Progenitor cell of endocrine pancreas (in vitro differentiated cells): ENCODE measurements at places on chromosomes 16 and 17.
A peak's percentile ranks its signal among the peaks of the same experiment; 100 is the strongest.

- DNase-seq, result no peak
Measured at GRCh38 chr17:74953134-74953687, 17.5 kb downstream of the OTOP3 start.

- DNase-seq, result no peak
Measured at GRCh38 chr17:44400226-44400847, 10.9 kb upstream of the ITGA2B start.

DNA sequence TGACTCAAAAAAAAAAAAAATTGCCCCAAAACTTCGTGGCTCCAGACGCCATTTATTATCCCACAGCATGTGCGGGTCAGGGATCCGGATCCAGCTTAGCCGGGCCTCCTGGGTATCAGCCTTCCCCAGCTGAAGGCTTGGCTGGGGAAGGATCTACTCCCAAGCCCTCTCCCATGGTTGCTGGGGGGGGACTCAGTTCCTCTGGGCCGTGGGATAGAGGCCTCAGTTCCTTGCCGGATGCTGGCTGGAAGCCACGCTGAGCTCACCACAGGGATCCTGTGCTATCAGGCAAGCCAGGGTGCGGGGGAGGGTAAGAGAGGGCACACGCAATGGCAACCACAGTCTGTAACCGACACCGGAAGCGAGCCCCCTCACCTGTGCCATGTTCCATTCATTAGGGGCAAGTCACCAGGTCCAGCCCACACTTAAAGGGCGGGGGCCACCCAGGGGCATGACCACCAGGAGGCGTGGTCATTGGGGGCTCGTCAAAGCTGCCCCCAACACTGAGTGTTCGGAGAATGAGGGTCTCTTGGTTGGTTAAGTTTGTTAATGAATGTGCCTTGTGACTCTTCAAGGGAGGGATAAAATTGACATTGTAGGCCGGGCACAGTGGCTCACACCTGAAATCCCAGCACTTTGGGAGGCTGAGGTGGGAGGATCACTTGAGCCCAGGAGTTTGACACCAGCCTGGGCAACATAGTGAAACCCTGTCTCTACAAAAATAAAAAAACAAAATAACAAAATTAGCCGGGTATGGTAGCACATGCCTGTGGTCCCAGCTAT, 210.0 kb upstream of the GSE1 start:
- no peak for DNase-seq

DNA sequence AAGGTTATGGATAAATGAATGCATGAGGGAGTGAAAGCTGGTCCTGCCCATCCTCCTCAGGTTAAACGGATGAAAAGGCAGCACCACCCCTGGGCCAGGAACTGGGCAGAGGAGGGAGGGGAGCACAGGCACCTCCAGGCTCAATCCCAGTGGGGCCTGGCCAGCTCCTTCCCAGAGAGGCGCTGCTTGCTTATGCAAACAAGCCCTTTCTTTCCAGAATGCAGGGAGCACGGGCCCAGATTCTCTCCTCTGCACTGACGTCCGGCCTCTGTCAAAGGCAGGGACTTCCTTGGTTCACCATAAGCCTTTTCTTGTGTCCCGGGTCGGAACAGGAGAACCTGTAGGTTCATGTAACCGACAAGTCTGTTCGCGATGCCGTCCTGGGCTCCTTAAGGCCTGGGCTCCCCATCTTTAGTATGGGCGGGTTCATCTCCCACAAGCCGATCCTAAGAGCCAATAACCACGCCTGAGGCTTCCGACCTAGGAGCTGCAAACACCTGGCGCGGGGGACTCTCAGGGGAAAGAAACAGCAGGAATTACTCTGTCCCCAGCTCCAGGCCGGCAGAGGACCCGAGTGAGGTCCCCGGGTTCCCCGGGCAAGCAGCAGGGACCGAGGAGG, 16.3 kb downstream of the ENPP7 start:
- no peak for DNase-seq

DNA sequence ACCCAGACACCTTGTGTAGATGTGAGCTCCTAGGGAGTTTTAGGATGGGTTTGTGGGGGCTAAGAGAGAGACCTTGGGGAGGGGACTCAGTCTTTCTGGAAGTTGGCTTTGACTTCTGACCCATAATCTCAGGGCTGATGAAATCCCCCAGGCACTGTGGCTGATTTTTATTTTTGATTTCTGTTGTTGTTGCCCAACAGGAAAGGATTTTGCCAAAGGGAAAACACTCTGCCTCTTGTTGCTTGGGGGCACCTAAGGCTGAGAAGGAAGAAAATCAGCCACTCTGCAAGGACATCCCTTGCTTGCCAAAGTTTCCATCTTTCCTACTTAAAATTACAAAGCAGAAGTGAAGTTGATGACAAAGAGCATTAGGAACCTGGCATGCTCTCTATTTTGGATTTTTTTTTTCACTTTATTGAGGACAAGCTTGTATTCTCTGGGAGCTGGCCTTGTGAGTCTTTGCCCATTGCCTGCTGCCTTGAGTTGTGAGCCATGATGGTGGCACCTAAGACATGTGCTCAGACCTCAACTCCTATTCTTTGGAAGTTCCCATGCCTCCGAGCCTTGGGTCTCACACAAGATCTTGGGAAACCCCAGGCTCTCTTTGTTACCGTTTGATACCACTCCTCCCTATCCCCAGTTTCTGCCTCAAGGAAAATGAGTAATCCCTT, 3.2 kb upstream of the C1QTNF1 start:
- DNase-seq, result no peak

GRCh38 chr17:48908047-48908843, at the start of gene UBE2Z:
UBE2Z (plus strand) TSS chr17:48908407; CDS start chr17:48908504, 97 bp downstream.
- peak; percentile 78 for DNase-seq

DNA sequence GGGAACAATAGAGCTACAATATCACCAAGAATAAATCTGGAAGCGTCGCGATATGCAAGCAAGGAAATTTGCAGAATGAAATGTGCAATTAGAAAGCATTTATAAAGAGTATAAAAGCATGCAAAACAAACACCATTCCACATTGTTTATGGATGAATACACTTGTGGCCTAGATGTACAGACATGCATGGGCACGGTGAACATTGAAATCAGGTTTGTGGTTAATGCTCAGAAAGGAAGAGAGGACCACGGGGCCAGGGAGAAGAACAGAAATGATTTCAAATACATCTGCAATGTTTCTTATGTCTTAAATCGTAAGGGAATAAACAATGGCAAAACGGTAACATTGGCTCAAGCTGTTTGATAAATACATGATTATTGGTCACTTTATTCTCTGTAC, 235.9 kb downstream of the FOXL1 start:
- no peak for DNase-seq

- no peak for DNase-seq
Measured at GRCh38 chr16:17222871-17223401, 247.8 kb downstream of the XYLT1 start.

GRCh38 chr17:7739746-7740145, 22.2 kb downstream of the DNAH2 start:
- DNase-seq, result no peak

DNA sequence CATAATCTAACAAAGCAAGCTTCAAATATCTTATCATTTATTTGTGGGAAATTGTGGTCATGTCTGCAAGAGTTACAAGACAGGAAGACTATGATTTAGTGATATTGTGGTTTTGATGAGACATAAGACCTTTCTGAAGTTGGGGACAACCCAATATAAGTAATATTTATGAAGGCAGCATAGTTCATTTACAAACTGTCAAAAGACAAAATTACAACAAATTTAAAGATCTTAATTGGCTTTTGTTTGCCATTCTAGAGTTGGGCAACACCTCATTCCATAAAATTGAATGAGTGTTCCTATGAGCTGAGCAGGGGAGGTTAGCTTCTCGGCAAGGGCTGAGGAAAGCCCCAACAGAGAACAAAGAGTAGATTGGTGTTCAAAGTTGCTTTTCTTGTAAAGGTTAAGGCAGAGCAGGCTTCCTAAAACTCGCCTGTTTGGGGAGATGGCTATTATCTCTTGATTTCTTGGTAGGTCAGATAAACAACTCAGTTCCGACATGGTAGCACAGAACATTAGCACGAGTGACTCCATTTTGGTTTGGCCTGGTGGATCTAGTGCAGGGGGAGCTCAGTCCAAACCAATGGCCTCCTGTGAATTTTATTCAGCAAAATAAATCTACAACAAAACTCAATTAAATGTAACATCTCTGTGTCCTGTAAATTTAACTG, 10.9 kb upstream of the MMD start:
- no peak for DNase-seq

- DNase-seq, result no peak
Measured at GRCh38 chr17:44424828-44425461, 35.5 kb upstream of the ITGA2B start.

GRCh38 chr17:12985431-12986293, 32.2 kb downstream of the ELAC2 start:
- DNase-seq, result no peak

GRCh38 chr16:73545755-73546154, 497.8 kb upstream of the ZFHX3 start:
- DNase-seq, result no peak

- DNase-seq, result no peak
Measured at GRCh38 chr16:7888411-7888810, 555.8 kb downstream of the RBFOX1 start.

- peak; percentile 8 for DNase-seq
Measured at GRCh38 chr17:40548982-40549685, 16.1 kb downstream of the CCR7 start.

DNA sequence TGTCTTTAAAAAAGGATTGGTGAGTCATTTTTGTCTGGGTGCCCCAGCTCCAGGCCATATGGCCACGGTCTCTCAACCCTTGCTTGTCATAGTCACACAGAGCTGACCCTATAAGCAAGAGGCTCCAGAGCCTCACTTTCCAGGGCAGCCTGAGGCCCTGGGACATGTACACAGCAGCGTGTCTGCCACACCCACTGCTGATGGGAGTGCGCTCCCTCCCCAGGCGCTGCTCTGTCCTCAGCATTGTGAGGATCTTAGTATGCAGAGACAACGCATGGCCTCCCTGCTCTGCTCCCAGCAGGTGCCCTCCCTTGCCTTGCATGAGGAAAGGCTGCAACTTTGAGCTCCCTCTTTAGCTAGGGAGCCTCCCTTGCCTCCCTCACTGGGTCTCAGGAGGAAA, 80.8 kb upstream of the CRHR1 start:
- no peak for DNase-seq

- DNase-seq, result no peak
Measured at GRCh38 chr17:34556931-34557330, 22.5 kb upstream of the TMEM132E start.

DNA sequence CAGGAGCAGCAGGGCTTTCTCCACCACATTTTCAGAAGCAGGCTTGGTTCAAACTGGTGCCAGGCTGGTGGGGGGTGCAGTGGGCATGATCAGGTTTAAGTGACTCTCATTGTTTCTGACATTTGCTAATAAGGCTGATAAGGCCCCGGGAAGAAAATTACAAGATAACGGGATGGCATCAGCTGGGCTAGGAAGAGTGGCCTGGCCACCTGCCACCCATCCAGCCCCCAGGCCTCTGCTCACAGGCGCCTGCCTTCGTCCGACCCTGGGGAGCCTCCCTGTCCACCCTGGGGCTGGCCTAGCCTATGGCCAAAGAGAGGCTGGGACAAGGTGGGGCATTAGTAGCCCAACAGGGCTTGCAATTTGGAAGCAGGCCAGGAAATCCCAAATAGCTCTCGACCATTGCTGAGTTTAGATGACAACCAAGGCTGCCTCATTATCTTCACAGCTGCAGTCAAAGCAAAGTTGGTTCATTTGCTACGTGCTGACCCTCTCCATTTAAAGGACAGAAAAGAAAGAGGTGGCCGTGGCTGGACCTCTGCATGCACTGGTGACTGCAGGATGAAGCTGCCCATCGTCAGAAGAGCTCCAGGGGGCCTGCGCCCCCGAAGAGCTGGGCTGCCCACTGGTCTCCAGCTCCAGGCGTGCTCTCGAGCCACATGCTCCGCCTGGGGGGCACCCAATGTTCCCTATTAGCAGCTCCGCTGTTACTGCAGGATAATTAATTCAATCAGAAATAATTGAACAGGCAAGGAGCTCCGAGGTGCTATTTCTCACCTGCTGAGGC, 44.9 kb downstream of the PEMT start:
- no peak for DNase-seq

GRCh38 chr16:49016461-49016860, 265.2 kb downstream of the CBLN1 start:
- DNase-seq, result no peak

- DNase-seq, result no peak
Measured at GRCh38 chr17:48453447-48453846, 23.4 kb upstream of the SKAP1 start.

GRCh38 chr17:7580604-7581575, 1.5 kb downstream of the CD68 start:
- DNase-seq, result no peak

DNA sequence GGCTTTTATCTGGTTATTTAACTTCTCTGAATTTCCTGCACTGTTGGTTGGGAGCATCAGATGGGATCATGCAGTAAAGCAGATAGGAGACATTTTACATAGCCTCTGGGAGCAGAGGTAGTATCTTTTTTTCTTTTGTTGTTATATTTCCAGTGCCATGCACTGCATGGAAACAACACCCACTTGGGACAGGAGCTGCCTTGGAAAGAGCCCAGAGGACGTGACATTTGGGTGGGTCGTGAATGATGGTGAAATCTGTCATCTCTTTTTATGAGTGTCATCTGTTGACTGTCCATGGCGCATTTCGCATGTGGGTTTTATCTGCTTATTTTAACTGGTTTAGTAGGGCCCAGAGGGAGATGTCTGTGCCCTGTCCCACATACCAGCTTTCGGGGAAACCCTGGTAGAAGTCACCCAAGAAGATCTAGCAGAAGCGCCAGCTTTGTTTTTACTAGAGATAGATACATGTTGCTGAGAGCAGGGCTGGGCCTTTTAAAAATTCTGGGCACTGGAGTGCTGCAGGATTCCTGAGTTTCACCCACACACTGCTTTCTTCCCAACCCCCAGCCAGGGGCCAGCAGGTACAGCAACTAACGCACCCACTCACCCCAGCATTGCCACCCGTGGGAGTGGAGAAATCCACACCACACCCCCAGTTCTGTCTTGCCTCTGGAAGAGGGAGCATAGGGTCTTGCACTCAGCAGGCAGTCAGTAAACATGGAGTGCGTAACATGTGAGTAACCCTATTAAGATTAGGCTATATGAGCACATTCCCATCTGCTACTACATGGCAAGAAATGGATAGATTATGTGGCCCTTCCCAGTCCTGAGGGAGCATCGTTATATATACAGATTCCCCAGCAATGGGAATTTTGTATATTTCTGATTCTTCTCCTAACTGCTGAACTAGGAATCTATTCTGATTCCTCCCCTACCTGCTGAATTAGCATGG, 8.4 kb upstream of the TERF2 start:
- no peak for DNase-seq

- DNase-seq, result no peak
Measured at GRCh38 chr17:40912486-40913210, 24.8 kb downstream of the KRT23 start.
